ENCODE measurements at places on chromosomes 13 and 19.
A peak's percentile ranks its signal among the peaks of the same experiment; 100 is the strongest.

- no peak for DNase-seq
Observed at GRCh38 chr19:33763633-33764371, 32.9 kb upstream of the KCTD15 start.

GRCh38 chr19:1284979-1285736 is 515 bp upstream of the EFNA2 start:
- no peak for DNase-seq

DNA sequence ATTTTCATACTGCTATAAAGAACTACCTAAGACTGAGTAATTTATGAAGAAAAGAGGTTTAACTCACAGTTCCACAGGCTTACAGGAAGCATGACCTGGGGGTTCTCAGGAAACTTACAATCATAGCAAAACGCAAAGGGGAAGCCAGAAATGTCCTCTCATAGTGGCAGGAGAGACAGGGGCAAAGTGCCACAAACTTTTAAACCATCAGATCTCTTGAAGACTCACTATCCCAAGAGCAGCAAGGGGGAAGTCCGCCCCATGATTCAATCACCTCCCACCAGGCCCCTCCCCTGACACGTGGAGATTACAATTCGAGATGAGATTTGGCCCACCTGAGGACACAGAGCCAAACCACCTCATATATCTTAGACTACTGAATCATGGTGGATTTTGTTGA is 198.7 kb downstream of the KCTD12 start:
- no peak for DNase-seq

GRCh38 chr13:40272776-40273139 is 393.7 kb downstream of the FOXO1 start:
- DNase-seq: no peak

GRCh38 chr13:112994084-112994780 is 25.2 kb downstream of the MCF2L start:
- DNase-seq: no peak

DNA sequence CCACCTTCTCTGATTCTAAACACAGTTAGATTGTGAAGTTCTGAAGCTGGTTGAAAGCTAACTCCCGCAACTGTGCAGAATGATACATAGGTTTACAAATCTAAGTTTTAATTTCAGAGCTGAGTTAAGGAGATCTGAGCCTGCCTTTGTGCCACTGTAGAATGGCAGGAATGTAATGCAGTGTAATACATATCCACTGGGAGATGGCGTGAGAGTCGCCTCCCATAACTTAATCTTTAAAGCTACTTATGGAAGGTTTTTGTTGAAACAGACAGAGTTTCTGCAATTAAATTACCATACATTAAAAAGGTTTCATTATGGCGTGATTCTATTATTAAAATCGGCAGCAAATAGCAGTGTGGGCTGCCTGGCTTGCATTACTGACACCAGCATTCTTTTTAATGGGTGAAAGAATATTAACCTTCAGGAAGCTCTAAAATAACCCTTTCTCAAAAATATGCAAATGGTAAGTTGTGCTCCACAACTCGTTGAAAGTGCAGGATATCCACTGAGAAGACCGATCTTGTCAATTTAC is 257.4 kb downstream of the OLFM4 start:
- no peak for DNase-seq

DNA sequence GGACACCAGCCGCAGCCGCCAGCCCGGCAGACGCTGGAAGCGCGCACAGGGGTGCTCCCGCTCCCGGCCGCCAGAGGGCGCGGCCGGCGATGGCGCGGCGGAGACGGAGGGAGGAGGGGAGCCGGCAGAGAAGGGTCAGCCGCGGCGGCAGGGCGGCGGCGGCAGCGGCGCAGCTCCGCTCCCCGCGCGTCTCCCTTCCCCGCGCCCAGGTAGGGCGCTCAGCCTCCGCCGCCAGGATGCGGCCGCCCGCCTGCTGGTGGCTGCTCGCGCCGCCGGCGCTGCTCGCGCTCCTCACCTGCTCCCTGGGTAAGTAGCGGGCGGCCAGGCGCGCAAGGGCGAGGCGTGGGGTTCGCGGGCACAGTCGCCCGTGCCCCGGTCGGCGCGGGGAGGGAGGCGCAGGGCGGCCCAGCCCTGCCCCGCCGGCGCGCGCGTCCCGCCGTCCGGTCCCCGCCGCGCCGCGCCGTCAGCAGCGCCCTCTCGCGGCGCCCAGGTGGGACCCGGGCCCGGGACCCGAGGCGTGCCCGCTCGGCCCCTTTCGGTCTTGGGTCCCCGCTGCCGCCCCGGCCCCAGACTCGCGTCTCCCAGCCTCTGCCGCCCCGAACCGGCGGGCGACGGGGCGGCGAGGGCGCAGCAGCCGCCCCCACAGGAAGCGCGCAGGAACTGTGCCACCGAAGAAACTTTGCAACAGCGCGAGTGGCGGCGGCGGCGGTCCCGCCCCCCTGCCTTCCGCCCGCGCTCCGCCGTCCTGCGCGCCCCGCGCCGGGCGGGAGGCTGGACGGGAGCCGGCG is at the start of gene B3GLCT:
TSS of gene B3GLCT (plus strand) at position 127 of the 788 bp plus-strand sequence. CDS start at position 237, 110 bp downstream.
- DNase-seq: no peak

DNA sequence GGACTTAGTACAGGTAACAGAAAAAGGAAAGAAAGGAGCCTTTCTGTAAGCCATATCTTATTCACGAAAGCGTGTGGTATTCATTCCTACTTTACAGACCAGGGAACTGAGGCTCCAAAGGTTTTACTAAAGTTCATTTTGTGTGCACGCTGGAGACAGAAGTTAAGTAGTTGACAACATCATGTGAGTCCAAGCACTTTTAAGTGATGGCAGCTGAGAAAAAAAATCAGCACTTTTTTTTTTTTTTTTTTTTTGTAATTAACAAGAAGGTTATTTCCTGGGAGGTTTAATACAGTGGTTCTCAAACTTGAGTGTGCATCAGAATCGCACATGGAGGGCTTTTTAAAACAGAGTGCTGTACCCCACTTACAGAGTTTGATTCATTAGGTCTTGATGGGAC is 2.0 kb downstream of the DNAJC3 start:
- no peak for DNase-seq

- DNase-seq: peak; percentile 93
Observed at GRCh38 chr13:29743201-29743786, 107.1 kb downstream of the UBL3 start.

- DNase-seq: no peak
Observed at GRCh38 chr13:85216576-85216975, 582.6 kb downstream of the SLITRK6 start.

GRCh38 chr19:58586133-58586765 is 13.1 kb upstream of the MZF1 start:
- DNase-seq: no peak

DNA sequence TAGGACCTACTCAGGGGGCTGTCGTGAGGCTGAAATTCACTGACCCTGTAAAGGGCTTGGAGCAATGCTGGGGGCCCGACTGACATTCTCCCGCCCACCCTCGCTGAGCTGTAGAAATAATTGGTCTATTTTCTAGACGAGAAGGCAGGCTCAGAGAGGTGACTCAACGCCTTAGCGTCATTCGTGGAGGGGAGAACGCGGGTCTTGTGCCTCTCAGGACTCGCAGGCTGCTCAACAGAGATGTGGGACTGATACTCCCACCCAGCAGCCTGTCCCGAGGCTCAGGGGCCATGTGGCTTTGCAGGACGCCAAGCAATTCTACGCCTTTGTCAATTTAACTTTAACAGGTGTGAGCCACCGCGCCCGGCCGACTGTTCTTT is 23.6 kb upstream of the ASPDH start:
- no peak for DNase-seq

GRCh38 chr13:110403721-110404120 is 96.6 kb downstream of the COL4A2 start:
- no peak for DNase-seq

DNA sequence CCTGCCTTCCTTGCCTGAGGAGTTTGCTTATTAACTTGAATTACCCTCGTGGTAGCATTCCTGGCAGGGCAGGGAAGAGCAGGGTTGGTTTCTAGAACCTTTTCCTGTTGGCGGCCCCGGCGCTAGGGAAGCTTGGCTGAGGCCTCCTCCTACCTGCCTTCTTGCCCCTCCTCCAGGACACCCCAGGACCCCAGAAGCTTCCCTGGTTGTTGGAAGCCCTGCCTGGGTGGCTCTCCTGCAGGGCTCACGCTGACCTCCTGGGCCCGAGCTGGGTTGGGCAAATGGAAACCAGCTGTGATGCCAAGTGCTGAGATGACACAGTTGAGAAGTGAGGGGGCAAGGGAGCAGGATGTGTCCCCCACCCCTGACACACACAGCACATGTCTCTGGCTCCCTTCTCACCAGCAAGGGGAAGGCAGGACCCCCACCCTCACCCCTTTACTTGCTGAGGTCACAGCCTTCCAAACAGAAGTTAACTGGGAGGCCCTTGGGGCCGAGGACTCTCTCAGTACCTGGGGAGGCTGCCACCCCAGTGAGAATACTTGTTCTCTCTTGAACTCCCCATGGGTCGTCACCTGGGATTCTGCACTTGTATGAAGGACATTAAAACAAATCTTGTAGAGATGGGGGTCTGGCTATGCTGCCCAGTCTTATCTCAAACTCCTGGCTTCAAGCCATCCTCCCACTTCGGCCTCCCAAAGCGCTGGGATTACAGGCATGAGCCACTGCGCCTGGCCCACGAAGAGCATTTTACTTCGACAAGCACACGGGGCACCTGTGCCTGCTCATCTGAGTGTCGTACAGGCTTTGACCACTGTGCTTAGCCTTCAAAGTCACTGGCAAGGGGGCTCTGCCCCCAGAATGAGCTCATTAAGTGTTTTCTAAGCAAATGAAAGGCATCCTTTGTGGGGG is 10.5 kb downstream of the CEBPA start:
- no peak for DNase-seq

DNA sequence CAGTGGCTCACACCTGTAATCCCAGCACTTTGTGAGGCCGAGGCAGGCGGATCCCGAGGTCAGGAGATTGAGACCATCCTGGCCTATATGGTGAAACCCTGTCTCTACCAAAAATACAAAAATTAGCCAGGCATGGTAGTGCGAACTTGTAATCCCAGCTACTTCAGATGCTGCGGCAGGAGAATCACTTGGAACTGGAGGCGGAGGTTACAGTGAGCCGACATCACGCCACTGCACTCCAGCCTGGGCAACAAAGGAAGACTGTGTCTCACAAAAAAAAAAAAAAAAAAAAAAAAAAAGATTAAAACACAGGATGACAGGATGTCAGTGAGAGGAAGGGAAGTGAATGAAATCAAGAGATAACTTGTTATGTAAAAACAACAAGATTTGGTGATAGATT is 1158.5 kb downstream of the PCDH9 start:
- no peak for DNase-seq

DNA sequence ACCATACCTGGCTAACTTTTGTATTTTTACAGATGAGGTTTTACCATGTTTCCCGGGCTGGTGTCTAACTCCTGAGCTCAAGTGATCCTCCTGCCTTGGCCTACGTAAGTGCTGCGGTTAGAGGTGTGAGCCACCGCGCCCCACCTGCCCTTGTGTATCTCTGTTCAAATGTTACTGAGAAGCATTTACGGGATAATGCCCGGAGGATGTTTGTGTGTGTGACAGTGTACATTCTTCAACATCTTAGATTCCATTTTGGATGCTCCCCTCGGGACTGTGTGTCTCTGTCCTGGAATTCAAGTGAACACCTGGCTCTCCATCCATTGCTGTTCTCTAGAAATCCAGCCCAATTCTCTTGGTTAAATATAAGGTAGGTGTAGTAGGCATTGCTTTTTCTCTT is 93.7 kb downstream of the NLRP12 start:
- DNase-seq: no peak

- DNase-seq: no peak
Observed at GRCh38 chr13:78409172-78409571, 194.2 kb downstream of the POU4F1 start.

DNA sequence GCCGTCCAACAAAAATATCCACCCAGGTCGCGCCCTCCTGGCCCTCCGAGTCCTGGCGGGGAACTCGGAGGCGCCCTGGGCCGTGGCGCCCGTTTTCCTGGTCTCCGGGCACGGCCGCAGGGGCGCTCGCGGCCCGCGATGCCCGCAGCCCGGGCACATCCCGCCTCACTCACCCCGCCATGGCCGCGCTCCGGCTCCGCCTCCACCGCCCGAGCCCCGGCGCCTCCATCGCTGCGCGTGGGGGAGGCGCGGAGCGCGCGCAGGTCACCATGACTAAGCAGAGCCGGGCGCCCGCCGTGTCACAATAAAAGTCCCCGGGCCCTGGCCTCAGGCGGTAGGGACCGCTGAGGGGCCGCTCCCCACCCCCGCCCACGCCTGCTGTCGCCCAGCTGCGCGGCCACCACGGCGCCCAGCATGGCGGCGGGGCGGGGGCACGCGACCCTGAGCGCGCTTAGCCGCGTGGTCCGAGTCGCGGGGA is 593 bp downstream of the KEAP1 start:
- no peak for DNase-seq

DNA sequence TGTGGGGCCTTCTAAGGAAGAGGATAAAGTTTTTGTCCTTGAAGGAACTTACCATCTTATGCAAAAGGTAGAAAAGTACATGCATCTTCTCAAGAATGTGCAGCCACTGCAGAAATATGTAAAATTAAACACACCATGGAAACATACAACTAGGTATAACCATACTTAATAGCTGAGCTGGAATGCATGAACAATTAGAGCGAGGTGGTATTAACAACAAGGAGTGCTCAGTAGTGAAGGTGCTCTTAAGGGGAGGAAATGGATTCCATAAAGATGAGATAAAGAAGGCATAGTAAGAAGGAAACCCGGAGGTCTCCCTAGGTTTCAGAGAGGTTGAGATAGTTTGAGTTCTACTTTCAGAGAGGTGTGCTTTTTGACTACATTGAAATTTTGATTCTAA is 415.9 kb downstream of the NDFIP2 start:
- no peak for DNase-seq

Measured in vagina (tissue), 2 donors.